Activated naive CD4-positive, alpha-beta T cell treated with anti-CD3 and anti-CD28 coated beads, Interleukin-2, amount 10 ng/mL, durations not matched to agents 5 hours and 36 hours (primary cell): ENCODE measurements at places on chromosomes 5 and 9. TPM values are rescaled to one million over a fixed set of nuclear protein-coding genes. Genes with fewer than 3 reads are reported as not detected.

LECT2 gene
- total RNA-seq, result not detected

HK3 gene
- total RNA-seq, result 0.18 TPM

XRCC4 gene
- 8.8 TPM for total RNA-seq

GRIN3A gene
- not detected for total RNA-seq

PCDHB5 gene
- not detected for total RNA-seq

IL31RA gene
- total RNA-seq, result not detected

PRUNE2 gene
- total RNA-seq, result not detected

PCDHGB6 gene
- 0.05 TPM for total RNA-seq

NUTM2G gene
- total RNA-seq, result not detected

KCTD16 gene
- total RNA-seq, result not detected

SPEF2 gene
- 6.3 TPM for total RNA-seq

RORB gene
- total RNA-seq, result not detected

PCDHGA12 gene
- not detected for total RNA-seq

TNFSF8 gene
- total RNA-seq, result 82.0 TPM

PCDHGC3 gene
- not detected for total RNA-seq

PRSS3 gene
- not detected for total RNA-seq

SHOC1 gene
- total RNA-seq, result not detected

CKS2 gene
- total RNA-seq, result 115 TPM
